ENCODE measurements at places on chromosomes 4 and X.

DNA sequence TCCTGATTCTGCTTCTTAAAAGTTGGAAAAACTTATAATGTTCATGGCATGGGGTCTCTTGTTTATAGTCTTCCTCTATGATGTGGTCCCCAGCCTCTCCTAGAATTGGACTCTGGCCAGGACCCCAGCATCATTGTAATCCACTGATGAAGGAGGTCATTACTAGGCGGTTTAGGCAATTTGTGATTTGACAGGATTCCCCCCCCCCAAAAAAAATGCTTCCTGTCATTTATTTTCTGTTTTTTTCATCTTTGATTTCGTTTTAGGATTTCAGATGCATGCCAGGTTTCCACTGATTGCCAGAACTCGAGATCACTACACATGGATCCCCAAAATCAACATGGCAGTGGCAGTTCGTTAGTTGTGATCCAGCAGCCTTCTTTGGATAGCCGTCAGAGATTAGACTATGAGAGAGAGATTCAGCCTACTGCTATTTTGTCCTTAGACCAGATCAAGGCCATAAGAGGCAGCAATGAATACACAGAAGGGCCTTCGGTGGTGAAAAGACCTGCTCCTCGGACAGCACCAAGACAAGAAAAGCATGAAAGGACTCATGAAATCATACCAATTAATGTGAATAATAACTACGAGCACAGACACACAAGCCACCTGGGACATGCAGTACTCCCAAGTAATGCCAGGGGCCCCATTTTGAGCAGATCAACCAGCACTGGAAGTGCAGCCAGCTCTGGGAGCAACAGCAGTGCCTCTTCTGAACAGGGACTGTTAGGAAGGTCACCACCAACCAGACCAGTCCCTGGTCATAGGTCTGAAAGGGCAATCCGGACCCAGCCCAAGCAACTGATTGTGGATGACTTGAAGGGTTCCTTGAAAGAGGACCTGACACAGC is 4.9 kb downstream of the SPRY1 start:
- DNase-seq = no peak

- peak; percentile 18 for DNase-seq
Measured at GRCh38 chr4:166146806-166147540, 273.9 kb downstream of the TLL1 start.

DNA sequence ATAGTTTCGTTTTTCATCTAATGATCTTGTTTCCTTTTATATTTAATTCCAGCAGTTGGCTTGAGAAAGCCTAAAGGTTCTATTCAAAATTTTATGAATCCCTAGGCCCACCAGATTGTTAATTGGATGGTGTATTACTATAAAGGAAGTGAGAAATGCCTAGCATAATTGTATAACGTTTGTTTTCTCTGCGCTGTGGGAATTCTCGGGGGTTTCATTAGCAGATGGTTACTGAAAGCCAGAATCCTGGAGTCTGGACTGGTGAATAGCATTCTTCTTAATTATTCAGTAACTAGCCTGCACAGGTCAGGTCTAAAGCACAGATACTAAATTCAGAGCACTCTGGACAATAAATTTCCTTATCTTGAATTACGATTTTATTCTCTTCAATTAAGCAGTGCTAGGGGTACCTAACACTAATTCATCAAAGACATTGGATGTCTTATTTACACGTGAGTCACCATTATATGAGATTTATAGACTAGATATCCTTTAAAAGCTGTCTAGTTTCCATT is 459.4 kb downstream of the DTHD1 start:
- no peak for DNase-seq

DNA sequence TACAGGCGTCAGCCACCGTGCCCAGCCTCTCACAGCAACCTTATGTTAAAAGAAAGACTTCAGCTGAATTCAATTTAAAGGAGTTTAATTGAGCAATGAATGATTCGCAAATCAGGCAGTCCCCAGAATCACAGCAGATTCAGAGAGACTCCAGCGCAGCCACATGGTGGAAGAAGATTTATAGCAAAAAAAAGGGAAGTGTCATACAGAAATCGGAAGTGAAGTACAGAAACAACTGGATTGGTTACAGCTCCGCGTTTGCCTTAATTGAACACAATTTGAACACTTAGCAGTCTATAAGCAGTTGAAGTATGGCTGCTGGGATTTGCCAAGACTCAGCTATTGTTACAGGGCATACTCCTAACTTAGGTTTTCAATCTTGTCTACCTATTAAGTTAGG is 19.8 kb downstream of the CENPVL3 start:
- no peak for DNase-seq

- DNase-seq = no peak
Measured at GRCh38 chr4:188206783-188207182, 67.5 kb downstream of the TRIML1 start.

DNA sequence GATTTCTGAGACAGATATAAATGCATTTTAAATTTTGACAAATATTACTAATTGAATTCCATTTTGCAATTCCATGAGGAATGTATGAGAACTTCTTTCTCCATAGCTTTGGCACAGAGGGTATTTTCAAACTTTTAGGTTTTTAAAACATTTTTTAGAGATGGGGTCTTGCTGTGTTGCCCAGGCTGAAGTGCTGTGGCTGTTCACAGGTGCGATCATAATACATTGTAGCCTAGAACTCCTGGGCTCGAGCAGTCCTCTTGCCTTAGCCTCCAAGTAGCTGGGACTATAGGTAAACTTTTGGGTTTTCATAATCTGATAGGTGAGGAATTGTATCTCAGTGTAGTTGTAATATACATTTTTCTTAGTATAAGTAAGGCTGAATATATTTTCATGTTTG is 53.4 kb downstream of the ANXA3 start:
- no peak for DNase-seq

DNA sequence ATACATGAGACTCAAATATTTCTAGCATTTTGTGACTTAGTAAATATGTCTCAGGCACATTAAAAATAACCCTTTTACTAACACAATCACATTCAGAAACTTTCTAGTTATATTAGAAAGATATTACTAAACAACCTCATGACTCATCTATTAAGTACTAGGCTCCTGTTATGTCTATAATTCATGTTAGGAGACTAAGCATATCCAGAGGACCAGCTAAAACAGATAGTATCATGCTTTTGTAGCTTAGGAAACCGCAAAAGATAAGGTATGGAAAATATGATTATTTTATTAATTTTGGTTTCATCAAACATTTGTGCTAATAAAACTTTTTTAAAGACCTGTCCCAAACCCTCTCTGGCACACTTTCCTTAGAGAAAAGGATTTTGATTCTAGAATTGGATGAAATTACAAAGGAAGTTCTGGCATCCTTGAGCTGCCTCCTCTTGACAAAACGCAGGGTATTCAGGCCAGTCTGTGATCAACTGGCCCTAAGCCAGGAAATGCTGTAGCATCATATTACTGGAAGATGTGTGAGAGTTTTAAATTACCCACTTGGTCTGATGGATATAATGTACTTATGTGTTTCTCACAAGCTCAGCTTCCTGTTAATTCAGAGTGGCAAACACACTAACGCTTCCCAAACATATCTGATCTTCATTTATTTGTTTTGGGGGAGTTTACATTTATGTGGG is 60.4 kb downstream of the NRK start:
- peak; percentile 0 for DNase-seq

DNA sequence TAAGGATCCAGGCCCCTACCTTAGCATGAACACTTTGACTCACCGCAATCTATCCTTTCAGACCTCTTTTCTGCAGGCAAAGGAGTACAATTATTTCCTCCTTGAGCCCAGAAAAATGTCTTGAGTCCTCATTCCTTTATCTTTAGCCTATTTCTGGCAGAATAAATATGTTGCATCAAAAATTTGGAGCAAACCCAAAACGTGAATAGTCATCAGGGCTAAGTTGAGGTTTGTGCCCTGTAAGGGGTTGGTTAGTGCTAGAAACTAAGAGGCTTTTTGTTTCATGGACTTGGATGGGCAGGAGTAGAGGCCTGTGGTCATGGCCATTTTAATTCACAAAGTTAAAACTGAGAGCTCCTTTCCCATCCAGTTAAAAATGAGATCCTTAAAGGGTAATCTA is 460.3 kb downstream of the GBA3 start:
- peak; percentile 53 for DNase-seq

- no peak for DNase-seq
Measured at GRCh38 chrX:54482839-54483593, 13.0 kb downstream of the FGD1 start.

GRCh38 chr4:89287945-89288344 is 19.7 kb downstream of the GPRIN3 start:
- no peak for DNase-seq

DNA sequence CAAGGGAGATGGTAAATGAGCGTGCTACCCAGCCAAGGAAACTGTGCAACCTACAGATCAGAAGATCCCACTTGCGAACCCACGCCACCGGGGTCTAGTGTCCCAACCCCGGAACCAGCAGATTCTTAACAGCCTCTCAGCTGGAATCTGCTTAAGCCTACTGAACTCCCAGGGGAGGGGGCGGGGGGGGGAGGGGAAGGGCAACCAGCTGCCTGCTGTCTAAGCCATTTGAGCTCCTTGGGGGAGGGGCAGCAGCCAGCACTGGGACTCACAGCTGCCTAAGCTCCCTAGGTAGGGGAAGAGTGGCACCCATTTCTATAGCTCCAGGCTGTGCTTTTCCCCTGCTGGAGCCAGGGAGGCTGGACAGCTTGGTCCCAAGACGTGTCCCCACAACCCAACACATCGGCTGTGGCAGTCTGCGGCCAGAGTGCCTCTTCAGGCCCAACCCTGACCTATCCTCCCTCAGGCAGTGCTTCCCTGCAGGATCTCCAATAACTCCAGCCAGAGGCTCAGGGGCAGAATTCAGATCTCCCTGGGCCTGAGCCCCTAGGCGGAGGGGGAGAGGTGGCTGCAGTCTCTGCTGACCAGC is 289.2 kb downstream of the LDB2 start:
- no peak for DNase-seq

- DNase-seq = no peak
Measured at GRCh38 chrX:136143711-136144110, 3.6 kb upstream of the FHL1 start.

DNA sequence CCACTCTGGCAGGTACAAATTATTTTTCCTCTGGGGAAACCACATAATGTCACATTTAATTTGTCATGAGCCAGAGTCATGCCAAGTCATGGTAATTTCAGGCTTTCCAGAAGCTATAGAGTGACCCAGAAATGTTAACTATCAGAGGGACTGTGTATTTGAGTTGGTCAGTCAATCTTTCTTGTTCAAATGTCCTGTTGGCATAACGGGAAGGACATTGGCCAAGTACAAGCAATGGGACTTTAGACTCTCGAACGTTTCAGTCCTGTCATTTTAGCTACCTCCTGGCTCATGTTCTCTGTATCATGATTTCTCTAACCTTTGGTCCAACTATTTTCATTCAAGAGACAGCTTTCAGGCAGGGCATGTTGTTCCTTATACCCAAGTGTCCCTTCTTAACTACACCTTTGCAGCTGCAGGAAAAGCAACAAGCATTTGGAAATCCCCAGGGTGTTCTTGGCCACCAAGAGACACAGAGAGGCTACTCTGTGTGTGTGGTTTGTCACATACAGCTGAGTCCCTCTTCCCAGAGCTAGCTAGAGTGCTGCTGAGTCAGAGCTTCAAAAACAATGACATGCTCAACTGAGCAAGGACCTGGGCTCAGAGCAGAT is 142.6 kb downstream of the EGF start:
- DNase-seq = peak; percentile 61

GRCh38 chr4:8495803-8496202 is 55.2 kb downstream of the TRMT44 start:
- DNase-seq = no peak

- DNase-seq = no peak
Measured at GRCh38 chr4:188400451-188400850, 261.2 kb downstream of the TRIML1 start.

GRCh38 chr4:189815404-189816192 is 125.1 kb upstream of the FRG1 start:
- no peak for DNase-seq

GRCh38 chr4:101693842-101694398 is 96.6 kb upstream of the BANK1 start:
- no peak for DNase-seq

DNA sequence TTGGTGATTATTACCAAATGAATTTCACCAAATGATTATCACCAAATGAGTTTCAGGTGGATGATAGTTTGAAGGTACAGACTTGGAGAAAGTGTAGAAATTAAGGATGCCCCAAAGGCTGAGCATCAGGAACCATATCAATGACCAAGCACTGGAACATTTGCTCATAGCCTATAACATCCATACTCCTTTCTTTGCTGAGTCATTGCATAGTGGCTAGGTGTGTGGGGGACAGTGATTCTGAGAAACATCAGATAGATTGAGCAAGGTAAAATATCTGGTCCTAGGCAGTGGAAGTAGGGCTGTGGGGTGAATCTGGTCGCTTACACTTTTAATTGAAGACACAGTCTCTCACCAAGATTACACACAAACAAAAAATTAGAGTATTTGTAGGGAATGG is 1362.5 kb upstream of the PABPC4L start:
- DNase-seq = no peak

GRCh38 chrX:77731821-77732419 is 54.1 kb downstream of the ATRX start:
- no peak for DNase-seq

All from HT1080 (cell line).